ENCODE measurements at places on chromosomes 4 and X. TPM values are rescaled to one million over a fixed set of nuclear protein-coding genes. Genes with fewer than 3 reads are reported as not detected.

DNA sequence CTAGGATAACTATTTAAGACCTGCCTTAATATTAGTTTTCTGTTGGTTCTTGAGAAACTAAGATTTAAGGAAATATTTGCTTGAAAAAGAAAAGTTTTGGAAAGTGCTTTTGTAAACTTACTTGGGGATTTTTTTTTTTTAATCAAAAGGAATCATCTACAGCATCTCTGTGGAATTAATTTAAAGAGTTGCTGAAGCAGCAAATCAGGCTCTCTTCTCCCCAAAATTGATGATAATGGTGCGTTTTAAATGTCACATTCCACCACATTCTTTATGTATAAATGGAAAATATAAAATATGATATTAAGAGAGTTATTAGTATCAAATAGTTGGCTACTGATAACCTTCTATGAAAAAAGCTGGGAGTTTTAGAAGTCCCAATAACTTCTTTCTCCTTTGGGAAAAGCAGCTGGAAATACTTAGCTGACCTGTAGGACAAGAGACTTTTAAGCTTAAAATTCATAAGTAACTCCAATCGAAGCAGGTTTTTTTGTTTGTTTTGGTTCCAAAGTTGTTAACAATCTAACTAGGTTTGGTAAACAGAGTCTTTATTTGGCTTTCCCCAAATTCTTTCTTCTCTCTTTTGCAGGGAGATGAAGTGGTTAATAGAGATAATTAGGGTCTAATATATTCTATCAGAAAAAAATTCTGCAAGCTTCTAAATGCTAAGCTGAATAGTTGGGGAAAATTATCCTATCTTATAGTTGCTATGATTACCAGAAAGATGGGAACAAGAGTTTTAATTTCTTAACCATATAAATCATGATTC, 4.4 kb downstream of the KLF3 start:
- DNase-seq: no peak

DNA sequence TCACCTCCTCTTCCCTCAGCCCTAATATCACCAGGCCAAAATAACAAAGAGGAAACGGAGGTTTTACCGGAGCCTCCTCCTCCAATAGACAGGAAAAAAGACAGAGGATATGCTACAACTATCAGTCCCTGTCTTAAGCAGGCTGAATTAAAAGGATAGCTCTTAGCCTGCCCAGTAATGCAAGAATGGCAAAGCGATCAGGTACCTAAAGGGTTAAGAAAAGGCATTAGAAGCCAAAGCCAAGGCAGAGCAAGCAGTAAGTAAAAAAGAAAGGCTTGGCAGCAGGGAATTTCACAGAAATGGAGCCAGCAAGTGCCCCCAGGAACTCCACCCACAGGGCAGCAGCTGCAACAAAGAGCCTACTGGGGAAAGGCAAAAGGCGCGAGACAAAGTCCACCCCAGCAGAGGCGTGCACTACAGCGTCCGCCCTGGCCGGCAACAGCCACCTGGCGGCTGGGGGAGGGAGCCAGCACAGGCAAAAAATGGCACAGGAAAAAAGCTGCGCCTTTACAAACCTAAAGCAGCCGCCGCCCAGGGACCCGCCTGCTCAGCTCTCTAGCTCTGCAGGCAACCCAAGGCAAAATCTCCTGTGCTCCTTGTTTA, 220.6 kb upstream of the ZC4H2 start:
- no peak for DNase-seq

- DNase-seq: no peak
Measured at GRCh38 chr4:48175328-48175727, 41.3 kb upstream of the TXK start.

- DNase-seq: no peak
Measured at GRCh38 chr4:38989487-38989886, 42.7 kb downstream of the TMEM156 start.

DNA sequence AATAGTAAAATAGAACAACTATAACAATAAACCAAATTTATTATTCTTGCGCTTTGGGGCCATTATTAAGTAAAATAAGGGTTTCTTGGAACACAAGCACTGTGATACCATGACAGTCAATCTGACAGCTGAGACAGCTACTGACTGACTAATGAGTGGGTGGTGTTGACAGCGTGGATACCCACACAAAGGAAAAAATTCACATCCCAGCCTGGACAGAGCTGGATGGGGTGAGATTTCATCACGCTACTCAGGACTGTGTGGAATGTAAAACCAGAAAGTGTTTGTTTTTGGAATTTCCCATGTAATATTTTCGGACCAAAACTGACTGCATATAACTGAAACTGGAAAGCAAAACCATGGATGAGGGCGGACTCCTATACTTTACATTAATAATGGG, 48.8 kb downstream of the IGFBP7 start:
- DNase-seq: no peak

DNA sequence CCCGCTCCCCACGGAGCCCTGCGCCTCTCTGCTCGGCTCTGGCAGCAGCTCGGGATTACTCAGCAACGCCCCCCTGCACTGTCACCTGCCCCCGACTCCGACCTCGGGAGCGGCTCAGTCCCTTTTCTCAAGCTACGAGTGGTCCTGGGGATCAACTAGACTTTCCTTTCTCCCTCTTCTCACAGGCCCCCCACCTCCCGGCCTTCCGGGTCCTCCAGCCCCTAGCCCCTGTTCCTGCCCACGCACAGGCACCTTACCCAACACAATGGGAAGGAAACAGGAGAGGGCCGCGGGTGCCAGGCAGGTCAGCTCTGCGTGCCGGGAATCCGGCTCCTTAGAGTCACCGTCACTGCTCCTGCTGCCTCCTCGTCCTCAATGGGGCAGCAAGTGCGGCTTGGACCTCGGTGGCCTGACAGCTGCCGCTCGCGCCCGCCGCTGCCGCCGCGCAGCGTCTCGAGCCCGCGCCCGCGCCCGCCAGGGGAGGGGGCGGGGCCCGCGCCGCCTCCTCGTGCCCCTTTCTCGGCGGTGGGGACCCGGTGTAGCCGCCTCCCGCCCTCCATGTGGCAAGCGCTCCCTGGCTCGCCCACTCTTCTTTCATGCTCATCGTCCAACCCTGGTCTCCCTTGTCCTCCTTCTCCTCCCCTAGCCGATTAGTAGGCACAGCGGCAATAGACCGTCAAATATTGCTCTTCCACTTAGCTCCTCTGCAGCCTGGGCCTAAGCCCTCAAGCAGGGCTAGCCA, at the start of gene RAB9B:
Gene RAB9B, minus strand, starts transcription at position 455 of the 742 bp plus-strand sequence. CDS start 6,473 bp downstream, outside the sequence.
- peak; percentile 83 for DNase-seq

DNA sequence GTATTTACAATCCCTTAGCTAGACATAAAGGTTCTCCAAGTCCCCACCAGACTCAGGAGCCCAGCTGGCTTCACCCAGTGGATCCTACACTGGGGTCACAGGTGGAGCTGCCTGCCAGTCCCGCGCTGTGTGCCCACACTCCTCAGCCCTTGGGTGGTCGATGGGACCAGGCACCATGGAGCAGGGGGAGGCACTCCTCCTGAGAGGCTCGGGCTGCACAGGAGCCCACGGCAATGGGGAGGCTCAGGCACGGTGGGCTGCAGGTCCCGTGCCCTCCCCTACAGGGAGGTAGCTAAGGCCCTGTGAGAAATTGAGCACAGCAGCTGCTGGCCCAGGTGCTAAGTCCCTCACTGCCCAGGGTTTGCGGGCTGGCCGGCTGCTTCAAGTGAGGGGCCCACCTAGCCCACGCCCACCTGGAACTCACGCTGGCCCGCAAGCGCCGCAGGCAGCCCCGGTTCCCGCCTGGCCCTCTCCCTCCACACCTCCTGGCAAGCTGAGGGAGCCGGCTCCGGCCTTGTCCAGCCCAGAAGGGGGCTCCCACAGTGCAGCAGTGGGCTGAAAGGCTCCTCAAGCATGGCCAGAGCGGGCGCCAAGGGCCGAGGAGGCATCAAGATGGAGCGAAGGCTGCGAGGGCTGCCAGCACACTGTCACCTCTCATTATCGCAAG, 113.9 kb downstream of the PRDM5 start:
- no peak for DNase-seq

The TMPRSS11B gene
- not detected for total RNA-seq

The ZNF157 gene
- 0.11 TPM for total RNA-seq
